RWPE1 (cell line): ENCODE measurements at places on chromosomes 16 and 17.
A peak's percentile ranks its signal among the peaks of the same experiment; 100 is the strongest.

GRCh38 chr17:57408071-57408811, 151.9 kb downstream of the MSI2 start:
- DNase-seq: no peak

- peak; percentile 47 for DNase-seq
These were observed 13.0 kb downstream of the CDH13 start for GRCh38 chr16:82639666-82640336.

GRCh38 chr16:78761427-78761826, 662.0 kb downstream of the WWOX start:
- no peak for DNase-seq

- DNase-seq: no peak
These were observed 8.3 kb upstream of the RAB5C start for GRCh38 chr17:42163113-42163512.

DNA sequence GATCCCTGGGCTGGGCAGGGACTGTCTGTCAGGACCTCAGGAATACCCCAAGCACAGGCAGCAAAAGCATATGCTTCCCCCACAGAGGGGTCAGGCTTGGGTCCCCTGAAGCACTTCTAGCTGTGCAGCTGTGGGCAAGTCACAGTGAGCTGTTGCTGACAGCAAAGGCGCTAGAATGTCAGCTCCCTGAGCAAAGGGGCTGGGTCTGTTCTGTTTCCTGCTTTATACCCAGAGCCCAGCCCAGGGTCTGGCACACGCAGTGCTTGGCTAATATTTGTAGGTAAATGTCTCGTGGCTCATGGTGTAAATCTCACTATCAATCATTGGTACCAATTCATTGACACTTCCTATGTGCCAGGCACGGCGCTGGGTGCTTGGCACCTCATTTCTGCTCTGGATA, 16.6 kb upstream of the MPRIP start:
- DNase-seq: no peak

- no peak for DNase-seq
These were observed 45.7 kb upstream of the FAM20A start for GRCh38 chr17:68646626-68647526.

GRCh38 chr17:76137001-76137350, 4.1 kb downstream of the FOXJ1 start:
- DNase-seq: no peak

DNA sequence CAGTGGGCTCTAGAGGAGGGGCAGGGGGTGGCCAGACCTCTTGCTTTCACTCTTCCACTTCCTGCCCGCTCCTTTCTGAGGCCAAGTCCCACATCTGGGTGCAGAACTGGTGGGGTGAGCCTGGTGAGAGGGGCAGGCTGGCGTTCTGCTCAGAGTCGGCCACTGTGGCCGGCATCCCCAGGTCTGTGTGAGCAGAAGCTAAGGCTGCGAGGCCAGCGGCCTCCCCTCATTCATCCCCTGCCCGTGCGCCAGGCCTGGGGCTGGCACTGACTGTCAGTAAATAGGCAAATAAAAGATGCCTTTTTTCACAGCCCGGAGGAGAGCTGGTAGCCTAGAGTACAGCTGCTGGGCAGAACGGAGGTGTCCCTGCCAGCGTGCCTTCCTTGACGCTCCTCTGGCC, 1.2 kb downstream of the DEF8 start:
- no peak for DNase-seq

DNA sequence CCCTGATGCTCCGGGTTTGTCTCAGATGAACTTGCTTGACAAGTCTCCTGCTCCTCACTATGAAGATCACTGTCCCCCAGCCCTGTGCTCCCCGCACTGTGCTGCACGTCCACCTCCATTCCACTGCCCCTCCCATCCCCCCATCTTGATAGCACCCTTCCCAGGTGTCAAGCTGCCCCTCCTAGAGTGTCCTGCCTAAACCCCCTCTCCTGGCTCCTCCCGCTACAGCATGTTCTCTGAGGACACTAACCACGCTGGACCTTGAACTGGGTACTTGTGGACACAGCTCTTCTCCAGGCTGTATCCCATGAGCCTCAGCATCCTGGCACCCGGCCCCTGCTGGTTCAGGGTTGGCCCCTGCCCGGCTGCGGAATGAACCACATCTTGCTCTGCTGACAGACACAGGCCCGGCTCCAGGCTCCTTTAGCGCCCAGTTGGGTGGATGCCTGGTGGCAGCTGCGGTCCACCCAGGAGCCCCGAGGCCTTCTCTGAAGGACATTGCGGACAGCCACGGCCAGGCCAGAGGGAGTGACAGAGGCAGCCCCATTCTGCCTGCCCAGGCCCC, 18.5 kb downstream of the DEXI start:
- no peak for DNase-seq

DNA sequence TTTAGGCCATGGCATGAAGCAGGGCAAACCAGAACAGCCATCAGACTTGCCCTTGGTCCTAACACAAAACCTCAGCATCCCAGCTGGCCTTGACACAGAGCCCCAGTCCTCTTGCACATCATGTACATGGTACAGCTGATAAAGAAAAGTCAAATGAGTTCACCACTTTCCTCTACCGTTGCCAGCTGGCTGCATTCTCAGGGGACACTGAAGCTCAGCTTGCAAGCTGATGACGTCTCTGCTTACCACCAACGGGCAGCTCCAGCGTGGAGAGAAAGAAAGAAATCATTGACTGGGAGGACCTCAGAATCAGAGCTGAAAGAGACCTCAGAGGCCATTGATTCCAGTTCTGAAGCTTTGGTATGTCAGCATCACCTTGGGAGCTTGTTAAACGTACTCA, 80.7 kb upstream of the CES5A start:
- no peak for DNase-seq

DNA sequence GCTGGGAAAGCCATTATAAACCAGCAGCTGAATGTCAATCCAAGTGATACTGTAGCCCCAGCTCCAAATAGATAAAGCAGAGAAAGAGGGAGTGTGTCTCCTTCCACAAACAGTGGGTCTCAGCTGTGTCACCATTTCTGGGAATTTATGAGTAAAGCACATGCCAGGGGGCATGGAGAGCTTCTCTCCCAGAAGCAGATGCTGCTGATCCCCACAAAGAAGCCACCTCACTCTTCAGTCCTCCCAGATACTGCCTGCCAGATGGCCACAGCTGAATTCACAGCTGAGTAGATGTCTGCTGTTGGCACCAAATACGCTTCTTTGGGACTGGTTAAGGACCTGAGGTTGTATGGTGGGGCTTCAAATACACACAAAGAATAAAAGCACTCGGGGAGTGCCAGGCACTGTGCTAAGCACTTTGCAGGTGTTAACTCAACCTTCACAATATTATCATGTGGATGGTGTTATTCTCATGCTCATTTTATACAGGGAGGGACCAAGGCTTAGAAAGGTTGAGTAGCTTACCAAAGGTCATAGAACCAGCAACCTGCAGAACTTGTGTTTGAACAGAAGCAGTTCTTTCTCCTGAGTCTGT, 298.3 kb downstream of the CDH11 start:
- DNase-seq: no peak

- no peak for DNase-seq
These were observed 33.7 kb downstream of the MARF1 start for GRCh38 chr16:15609286-15609649.

DNA sequence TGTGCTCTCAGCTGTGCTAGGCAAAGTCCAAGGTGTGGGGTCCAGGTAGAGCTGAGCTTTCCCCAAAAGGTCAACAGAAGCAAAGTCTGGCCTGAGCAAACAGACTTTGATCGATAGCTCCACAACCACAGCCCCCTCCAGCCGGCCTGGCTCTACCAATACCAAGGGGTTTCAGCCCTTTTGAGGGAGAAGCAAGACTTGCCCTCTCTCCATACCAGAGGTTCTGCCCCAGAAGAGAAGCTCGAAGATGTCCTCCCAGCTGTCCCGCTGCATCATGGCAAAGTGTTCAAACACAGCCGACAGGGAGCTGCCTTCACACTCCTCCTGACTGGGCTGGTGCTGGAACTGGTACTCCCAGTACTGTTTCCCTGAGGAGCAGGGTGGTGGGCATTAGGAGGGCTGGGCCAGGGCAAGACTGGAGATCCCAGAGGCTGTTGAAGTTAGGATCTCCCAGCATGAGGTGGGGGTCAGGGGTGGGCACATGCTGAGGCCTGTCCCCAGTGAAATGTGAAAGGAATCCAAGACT, 1.7 kb downstream of the VTN start:
- no peak for DNase-seq

GRCh38 chr16:23069844-23070243, 79.4 kb downstream of the USP31 start:
- no peak for DNase-seq

DNA sequence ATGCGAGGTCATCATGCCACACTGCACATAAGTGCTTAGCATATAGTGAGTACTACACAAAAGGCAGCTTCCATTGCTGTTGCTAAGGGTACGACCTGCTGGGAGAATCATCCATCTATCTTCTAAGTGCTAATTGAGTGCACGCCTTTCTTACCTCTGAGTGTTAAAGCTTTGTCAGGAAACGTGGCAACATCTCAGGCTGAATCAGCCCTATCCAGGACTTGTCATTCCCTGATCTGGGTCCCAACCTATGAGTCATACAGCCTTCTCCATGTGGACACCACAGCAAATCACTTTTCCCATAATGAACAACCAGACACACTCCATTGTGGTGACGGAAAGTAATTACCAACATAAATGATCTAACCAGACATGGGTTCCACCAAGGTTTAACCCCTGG, 201.1 kb upstream of the MAF start:
- DNase-seq: peak; percentile 6

GRCh38 chr17:66397486-66397885, 95.1 kb downstream of the PRKCA start:
- DNase-seq: no peak

DNA sequence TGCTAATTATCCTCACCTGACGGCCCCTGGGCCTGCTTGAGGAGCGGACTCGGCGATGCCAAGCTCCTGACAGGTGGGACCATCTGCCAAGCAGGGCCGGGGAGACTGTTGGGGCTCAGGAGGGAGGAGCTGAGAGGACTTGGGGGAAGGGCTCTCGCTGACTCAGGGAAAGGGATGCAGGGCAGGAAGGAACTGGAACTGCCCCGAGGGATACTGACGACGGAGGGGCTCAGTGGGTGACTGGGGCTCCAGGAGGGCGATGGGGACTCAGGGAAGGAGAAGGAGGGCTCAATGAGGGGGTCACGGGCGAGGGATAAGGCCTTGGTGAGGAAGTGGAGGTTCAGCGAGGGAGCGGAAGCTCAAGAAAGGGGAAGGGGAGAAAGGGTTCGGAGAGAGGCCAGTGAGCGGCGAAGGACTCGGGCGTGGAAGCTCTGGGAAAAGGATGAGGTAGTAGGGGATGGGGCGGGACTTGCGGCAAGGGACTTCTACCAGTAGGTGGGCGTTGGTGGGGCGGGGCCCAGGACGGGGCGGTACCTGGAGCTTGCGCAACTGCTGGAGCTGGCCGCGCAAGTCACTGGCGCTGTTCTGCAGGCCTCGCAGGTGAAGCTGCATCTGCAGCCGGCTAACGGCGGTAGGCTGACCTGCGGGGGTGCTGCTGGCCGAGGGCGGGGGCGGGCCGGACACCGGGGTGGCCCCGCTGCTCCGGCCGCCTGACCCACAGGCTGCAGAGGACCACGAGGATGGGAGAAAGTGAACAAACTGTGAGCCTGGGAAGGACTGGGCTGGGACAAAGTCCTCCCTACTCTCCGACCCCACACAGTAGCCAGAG, 46.5 kb downstream of the SRCIN1 start:
- peak; percentile 96 for DNase-seq

GRCh38 chr16:50235581-50235980, 30.8 kb upstream of the ADCY7 start:
- DNase-seq: no peak

- DNase-seq: no peak
These were observed 111.5 kb upstream of the ELAC2 start for GRCh38 chr17:13129356-13129755.

DNA sequence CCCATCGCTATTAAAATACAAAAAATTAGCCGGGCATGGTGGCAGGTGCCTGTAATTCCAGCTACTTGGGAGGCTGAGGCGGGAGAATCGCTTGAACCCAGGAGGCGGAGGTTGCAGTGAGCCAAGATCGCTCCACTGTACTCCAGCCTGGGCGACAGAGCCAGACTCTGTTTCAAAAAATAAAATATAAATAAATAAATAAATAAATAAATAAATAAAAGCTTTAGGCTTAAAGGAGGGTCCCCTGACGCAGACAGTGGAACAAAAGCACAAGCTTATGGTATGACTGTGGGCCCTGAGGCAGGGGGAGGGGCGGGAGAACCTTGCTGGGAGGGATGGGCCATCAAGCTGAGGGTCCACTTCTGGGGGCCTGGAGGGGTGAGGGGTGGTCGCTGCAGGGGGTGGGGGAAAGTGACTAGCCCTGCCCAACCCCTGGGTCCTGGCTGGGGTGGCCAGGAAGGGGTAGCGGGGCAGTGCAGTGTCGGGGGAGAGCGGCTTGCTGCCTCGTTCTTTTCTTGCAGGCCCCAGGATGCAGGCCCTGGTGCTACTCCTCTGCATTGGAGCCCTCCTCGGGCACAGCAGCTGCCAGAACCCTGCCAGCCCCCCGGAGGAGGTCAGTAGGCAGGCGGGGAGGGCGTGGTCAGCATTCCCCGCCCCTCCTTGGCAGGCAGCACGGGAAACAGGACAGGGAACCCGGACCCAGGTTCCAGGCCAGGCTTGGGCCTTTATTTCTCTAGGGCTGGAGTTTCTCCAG, 4.7 kb downstream of the SERPINF1 start:
- DNase-seq: no peak

GRCh38 chr17:50109207-50109606, 14.1 kb downstream of the PDK2 start:
- DNase-seq: no peak

- no peak for DNase-seq
These were observed 454.3 kb downstream of the HAPSTR1 start for GRCh38 chr16:9545522-9546437.

- DNase-seq: no peak
These were observed 96.7 kb downstream of the MYH11 start for GRCh38 chr16:15760129-15760528.

DNA sequence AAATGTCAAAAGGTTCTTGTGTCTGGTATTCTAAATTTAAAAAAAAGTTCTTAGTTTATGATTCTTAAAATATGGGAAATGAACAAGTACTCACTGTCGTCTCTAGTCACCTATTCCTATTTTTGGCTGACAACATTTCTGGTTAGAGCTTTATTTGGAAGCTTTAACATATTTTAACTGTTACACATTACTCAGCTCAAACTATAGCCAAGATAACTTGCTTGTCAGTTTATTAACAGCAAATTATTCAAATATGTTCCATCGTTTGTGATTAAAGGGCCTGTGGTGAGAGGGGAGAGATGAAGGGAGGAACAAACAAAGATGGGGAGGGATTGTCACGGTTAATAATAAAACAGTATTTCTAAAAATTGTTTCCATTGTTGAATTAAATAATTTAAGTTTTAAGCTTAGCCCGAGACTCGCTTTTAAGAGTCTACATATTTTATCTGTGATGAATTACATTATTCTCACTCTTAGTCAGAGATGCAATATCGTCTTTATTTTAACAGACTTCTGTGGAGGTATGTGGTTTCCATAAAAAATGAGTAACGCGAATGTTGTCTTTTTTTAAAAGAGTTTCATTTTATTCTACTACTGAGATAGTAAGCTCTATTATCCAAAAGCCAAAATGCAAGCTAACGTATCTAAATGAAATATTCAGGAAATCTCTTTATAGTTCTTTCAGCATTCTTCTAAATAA, 321.9 kb upstream of the PMFBP1 start:
- DNase-seq: no peak
